ENCODE measurements at places on chromosomes 6 and 20.

- peak; percentile 75 for DNase-seq
Observed at GRCh38 chr6:128731249-128732165, 151.4 kb upstream of the LAMA2 start.

DNA sequence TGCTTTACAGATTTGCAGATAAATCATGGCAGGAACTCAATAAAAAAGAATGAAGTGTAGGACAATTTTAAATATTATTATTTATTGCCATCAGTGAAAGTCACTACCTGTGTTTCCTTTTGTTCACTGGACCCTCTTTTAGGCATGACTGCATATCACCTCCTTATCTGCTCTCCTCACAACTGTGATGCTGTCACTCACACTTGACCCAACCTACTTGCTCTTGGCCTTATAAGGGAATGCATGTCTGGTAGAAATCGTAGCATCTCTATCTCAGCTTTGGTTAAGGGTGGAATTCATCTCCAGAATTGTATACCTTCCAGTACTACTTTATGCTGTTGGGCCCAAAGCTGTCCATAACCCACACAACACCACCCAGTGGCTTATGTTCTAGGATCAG, 47.6 kb upstream of the RNF144B start:
- no peak for DNase-seq

- DNase-seq, result no peak
Observed at GRCh38 chr20:58901488-58902402, 49.2 kb downstream of the GNAS start.

DNA sequence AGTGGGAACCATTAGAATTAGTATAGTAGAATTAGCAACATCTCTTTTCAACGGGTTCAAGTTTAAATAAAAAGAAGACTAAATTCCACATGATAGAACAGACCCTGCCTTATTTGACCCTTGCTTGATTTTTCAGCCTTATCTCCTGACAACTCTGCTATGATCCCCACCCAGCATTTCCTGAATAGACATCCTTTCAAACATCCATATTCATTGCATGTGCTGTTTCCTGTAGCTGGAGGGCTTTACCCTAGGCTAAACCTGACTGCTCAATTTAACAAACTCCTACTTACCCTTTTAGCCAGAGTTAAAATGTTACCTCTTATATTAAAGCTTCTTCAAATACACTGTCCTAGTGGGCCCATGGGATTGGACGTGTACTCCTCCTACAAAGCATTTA, 594.8 kb upstream of the ARID1B start:
- DNase-seq, result no peak

Data from fibroblast of pulmonary artery (primary cell).